Osteoblast (primary cell): ENCODE measurements at places on chromosomes 1 and 21.

- no peak overlapping the region for H3K27ac ChIP-seq
- no peak for DNase-seq
- no peak overlapping the region for H3K4me3 ChIP-seq
- H3K27me3 ChIP-seq, result no peaks in the 10 kb centered on the region
Measured at GRCh38 chr1:113415310-113416070, 25.2 kb downstream of the MAGI3 start.

GRCh38 chr21:36183144-36183795 is 26.6 kb downstream of the DOP1B start:
- H3K27ac ChIP-seq, result no peak overlapping the region
- peaks cover 10% of the 10 kb centered on the region for H3K36me3 ChIP-seq
- no peak for DNase-seq

- H3K4me1 ChIP-seq, result no peaks in the 10 kb centered on the region
- no peak overlapping the region for H3K4me3 ChIP-seq
- no peak overlapping the region for H3K27ac ChIP-seq
- H3K27me3 ChIP-seq, result no peaks in the 10 kb centered on the region
- no peaks in the 10 kb centered on the region for H3K36me3 ChIP-seq
Measured at GRCh38 chr1:38326135-38326534, 279.5 kb upstream of the POU3F1 start.

GRCh38 chr1:111205714-111206050 is 5.2 kb upstream of the DENND2D start:
- H3K36me3 ChIP-seq, result no peaks in the 10 kb centered on the region
- no peak overlapping the region for H3K4me3 ChIP-seq
- peak; percentile 35 for DNase-seq
- peaks cover 4% of the 10 kb centered on the region for H3K27me3 ChIP-seq
